M059J (cell line): ENCODE measurements at places on chromosomes 3 and 15. TPM values are rescaled to one million over a fixed set of nuclear protein-coding genes. Genes with fewer than 3 reads are reported as not detected.

DNA sequence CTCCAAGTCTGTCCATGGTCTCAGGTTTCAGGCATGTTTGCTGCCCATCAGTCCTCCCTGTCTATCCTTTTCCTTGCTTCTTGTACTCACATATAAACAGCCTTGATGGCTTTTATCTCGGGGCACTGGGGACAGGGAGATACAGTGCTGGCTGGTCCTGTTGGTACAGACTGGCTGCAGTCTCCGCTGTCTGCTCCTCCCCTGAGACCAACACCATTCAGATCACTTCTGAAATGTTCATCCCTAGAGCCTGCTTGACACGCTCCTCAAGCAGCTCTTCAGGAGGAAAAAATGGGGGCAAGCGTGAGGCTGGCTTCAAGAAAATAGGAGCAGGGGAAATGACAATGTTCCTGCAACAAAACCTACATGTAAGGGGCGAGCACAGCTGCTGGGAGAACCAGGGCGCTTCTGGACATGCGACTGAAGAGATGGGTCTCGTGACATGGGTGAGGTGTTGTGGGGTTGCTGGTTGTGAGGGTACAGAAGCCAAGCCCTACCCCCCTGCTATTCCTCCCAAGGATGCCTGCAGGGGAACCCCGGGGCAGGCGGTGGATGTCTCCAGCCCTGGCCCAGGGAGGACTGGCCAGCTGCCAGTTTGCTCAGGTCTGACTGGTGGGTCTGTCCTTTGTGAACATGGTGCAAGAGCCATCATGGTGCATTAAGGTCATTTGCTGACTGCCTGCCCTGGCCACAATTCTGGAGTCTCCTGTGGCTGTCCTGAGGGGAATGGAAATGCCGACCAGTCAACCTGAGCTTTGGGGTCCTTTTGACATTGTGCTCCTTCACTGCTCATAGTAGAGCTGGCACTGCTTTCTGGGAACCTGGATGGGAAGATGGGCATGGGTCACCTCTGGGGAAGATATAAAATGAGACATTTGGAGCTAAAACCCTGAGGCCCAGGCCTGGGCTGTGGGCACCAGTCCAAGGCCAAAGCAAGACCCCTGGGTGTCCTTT lies 40.1 kb downstream of the KY start:
- no peak for DNase-seq

DNA sequence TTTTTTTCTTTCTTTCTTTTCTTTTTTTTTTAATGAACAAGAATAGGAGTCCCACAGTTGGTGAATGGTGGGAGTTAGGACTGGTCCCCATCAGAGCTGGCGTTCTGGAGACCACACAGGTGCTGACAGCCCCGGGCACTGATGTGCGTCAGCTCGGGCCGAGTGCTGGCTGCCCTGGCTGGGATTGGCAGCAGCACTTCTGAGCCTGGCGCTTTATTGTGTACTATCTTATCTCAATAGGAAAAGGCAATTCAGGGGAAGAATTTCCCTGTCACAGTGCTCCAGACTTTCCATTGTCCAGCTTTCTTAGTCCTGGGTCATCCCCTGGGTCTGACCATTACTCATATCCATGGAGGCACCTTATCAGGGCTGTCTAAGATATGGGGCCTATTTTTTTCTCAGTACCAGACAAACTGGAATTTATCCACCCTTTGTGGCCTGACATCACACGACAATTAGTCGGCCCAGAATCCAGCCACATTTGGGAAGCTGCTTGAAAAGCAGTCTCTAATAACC lies 54.1 kb downstream of the TMEM44 start:
- peak; percentile 59 for DNase-seq

Gene SOX14
- total RNA-seq = not detected in 2 replicates

Gene MYL3
- total RNA-seq = 2.6 TPM in 1 of 2 replicates, not detected in the other

Gene RYR3
- not detected in 2 replicates for total RNA-seq
